Stimulated activated CD4-positive, alpha-beta T cell treated with anti-CD3 and anti-CD28 coated beads, TNF-alpha, amount 100 ng/mL, for 48 hours (primary cell): ENCODE measurements at places on chromosomes 5 and 9.
A peak's percentile ranks its signal among the peaks of the same experiment; 100 is the strongest.

DNA sequence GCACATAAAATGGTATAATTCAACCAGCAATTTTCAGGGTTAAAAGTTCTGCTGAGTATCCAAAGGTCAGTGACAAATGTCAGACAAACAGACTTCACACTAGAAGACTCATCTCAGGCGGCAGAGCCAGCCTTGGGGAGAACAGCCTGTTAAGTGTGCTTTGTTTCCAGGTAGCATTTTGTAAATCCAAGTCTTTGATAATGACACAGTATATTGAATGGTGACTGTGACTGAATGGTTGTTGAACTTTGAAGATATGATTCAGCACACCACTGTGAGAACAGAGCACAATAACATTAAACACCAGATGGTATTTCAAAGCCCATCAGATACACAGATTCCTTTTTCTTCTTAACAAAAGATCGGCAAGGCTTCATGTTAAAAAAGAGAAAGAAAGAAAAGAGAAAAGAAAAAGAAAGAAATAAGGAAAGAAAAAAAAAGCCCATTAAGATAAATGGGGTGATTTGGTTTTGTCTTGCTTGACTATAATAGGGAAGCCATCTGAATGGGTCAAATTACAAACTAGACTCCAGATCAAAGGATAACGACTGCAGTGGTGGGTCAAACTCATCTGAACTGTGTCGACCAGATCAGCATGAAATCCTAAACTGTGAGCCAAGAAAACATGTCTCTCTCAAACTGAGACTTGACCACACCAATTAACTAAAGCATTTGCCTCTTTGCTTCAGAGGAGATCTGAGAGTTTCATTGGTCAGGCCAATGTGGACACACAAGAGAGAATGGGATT lies 313.0 kb upstream of the ZNF608 start:
- no peak for DNase-seq

GRCh38 chr5:124692324-124692723 lies 54.1 kb downstream of the ZNF608 start:
- no peak for DNase-seq

- no peak for DNase-seq
These were observed 76.5 kb downstream of the NR6A1 start for GRCh38 chr9:124694414-124695279.

DNA sequence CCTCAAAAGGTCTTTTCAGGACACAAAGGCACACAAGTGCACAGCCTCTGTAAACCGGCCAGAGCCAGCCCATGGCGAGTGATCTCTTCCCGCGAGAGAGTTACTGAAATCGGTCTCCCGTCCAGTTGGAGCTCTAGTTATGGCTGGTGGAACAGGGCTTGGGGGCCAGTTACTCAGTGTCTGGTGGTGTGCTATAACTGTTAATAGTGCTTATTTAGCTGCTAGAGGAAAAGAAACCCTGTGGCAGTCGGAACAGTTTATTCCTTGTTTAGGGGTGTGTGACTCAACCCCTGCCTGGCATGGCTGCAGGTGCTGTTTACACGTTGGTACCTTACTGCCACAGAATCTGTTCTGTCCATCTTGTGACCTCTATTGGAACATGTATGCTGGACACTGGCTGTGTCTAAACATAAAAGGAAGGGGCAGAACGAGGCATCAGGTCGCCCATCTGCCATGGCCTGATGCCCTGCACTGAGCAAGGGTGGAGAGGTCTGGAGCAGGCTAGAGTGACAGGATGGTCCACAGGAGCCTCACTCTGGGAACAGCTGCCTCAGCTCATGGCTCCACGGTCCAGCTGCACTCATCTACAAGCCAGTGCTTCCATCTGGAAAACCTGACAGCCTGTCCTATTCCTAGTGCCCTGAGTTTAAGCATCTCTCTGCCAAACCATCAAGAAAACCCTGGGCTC lies 49.6 kb upstream of the SIMC1 start:
- DNase-seq, result no peak

DNA sequence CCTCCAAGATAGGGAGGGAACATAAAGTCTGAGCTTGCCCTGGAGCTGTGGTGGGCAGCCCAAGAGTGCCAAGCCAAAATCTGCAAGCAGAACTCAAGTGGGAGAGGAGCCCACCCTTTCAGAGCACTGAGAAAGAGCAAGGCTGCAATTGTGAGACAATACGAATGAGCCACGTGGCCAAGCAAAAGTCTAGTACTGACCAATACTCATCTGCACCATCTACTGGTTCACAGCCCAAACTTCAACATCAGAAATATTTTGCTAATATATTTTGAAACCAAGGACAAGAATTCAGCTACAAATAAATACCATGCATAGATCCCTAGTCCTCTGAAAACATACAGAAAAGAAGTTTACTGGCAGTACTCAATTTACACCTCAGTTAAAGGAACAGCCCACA lies 696.2 kb upstream of the COX7C start:
- DNase-seq, result no peak

- no peak for DNase-seq
These were observed 65.7 kb downstream of the TMEM38B start for GRCh38 chr9:105760053-105760452.

DNA sequence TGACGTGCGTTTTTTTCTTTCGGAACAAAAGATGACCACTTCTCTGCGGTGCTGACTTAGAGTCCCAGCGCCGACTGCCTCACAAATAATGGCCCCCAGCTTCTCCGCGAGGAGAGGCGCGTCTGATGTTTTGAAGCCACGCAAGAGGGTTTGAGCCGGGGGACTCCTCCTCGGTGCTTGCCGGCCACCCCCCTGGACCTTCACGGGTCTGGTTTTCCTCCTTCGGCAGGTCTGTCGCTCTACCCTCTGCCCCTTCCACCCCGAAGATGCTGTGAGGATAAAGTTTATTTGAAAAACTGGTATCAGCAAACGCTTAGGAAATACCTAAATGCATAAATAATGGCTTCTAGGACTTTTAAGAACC lies 584 bp downstream of the USP20 start:
- no peak for DNase-seq

GRCh38 chr9:127746959-127747569 lies 12.0 kb upstream of the TOR2A start:
- no peak for DNase-seq

GRCh38 chr9:73080110-73080694 lies 71.5 kb upstream of the ANXA1 start:
- DNase-seq, result no peak

DNA sequence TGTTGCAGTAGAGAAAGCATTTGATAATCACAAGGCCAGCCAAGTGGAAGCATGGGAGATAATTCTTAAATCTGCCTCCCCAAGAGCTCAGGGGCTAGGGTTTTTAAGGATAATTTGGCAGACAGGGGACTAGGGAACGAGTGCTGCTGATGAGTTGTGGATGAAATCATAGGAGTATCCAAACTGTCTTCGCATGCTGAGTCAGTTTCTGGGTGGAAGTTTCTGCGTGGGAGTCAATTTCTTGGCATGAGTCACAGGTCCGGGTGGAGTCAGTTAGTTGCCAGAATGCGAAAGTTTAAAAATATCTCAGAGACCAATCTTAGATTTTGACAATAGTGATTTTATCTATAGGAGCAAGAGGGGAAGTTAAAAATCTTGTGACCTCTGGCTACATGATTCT lies 112.6 kb downstream of the TMC1 start:
- DNase-seq, result peak; percentile 7

- no peak for DNase-seq
These were observed 51.6 kb downstream of the DAP start for GRCh38 chr5:10709409-10709808.

- DNase-seq, result peak; percentile 86
These were observed at the start of gene RNF130 for GRCh38 chr5:180071531-180072255. Gene RNF130, minus strand, starts transcription at chr5:180071759. Its CDS starts 57 bp downstream, at chr5:180071702.

GRCh38 chr9:113654605-113655428 lies 191.3 kb downstream of the RGS3 start:
- no peak for DNase-seq

DNA sequence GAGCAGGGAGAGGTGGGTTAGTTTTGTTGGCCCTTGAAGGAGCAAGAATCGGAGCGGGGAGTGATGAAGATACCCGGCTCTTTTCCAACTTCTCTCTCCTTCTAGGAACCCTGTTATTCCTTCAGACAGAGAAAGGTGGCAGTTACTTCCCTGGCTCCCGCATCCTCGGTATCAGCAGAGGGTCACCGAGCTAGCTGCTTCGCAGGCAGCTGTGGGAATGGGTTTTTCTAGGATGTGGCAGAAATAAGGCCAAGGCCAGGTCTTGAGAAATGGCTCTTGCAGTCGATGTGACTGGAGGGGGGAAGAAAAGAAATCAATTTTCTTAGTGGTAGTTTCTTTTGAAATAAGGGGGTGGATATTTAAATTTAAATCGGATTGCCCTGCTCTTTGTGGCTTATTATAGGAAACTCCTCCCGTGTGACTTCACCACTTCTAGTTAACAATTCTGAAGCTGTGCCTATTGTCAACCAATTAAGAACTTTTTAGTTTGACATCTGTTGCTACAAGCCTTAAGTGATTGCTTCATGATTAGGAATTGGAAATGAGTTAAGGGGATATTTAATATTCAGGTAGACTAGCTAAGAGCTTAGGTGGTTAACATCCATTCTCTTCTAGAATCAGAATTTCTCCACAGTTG lies 1.4 kb downstream of the SAP30L start:
- no peak for DNase-seq

DNA sequence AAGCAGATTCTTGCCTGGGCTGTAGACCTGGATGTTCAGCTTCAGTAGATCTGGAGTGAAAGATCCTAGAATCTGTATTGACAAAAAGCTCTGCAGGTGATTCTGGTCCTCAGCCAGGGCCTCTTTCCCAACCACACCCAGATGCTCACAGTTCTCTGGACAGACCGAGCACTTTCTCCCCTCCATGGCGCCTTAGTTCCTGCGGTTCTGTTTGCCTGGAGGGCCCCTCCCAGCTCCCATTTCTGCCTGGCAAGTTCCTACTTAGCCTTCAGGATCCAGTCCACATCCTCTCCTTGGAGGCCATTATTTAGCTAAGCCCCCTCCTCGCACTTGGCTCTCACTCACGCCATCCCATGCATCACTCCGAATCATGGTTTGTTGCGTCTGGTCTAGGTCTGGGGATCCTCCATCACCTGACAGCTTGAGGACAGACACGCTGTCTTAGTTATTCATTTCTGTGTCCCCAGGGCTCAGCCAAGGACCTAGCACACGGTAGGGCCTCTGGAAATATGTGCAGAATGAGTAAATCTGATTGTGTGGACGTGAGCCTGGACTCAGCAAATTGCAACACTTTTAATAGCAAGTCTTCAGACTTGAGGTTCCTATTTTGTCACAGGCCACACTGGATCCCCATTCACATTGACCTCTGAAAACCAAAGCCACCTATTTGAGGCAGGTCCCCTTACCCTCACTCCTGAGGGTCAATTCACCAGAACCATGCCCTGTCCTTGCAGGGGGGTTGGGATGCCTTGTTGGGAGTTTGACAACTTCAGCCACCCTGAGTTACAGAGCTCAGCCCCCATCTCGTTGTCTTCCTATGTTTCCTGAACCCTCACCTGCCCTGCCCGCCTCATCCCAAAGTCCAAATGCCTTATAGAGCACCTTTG lies 50.7 kb downstream of the COL15A1 start:
- no peak for DNase-seq

- DNase-seq, result no peak
These were observed 33.6 kb downstream of the TNFAIP8 start for GRCh38 chr5:119389288-119390030.

- DNase-seq, result no peak
These were observed 91.4 kb upstream of the RANBP6 start for GRCh38 chr9:6106711-6107339.

DNA sequence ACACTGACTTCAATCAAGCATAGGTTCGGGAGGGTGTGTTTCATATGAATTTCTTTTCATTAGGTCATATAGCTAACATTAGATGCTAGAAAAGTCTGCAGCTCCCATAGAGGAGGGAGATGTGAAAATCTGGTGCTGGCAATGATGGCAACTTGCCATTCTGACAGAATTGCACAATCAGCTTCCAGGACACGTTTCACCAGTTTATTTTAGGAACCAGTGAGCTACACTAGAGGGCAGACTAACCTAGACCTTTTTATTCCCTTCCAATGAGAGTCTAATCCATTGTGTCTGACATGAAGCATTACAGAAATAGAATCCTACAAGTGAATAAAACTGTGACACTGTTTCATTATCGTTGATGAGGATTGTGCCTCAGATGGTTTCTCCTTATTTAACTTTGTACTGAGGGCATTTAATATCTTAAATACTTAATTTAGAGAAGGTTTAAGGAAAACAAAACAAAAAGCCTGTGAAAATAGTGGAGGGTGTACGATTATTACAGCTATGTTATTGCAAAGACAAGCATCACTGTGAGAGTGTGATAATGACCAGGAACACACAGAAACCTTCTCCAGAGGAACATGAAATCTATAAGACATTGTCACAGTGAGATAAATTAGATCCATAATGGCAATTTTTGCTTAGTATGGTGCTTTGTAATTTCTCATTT lies 363.3 kb upstream of the RPS23 start:
- no peak for DNase-seq

- no peak for DNase-seq
These were observed 677.1 kb upstream of the CHD1 start for GRCh38 chr5:99605904-99606303.

DNA sequence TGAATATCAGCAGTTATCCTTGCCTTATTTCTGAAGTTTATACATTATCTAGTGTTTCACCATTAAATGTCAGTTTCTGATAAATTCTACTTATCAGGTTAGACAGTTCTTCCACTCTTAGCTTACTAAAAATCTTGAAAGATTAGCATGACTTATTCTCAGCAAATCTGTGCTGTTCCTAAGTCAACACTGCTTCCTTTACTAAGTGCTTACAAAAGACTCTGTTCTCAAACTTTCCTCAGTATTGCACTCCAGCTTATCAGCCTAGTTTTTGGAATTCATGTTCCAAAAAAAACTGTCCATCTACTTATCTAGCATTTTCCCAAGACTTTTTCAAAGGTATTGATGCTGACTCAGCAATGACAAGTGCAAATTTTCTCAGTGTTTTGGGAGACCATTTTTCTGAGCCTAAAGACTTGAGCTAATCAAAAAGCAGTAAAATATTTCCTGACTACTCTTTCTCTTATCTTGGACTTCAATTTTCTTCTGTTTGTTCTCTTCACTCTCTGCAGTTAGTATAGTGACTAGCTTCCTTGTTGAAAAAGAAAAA lies 61.1 kb upstream of the FRRS1L start:
- DNase-seq, result no peak

DNA sequence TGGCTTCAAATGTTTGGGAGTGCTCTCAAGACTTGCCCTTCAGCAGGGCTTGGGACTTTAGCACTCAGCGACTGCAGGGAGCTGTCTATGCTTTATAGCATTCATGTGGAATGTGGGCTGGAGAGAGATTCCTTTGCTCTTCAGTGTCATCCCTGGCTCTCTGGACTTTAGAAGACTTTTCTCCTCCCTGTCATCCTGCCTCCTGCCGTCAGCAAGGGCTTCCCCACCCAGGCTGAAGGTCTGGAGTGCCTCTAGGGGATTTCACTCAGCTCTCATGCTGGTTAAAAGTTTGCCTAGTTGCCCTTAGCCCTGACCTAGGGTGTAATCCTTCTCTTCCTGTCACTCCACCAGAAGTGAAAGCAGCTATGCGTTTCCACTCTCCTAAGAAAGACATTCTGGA lies 210.9 kb downstream of the FRMD3 start:
- DNase-seq, result no peak
